ENCODE measurements at places on chromosomes 7 and 10. TPM values are rescaled to one million over a fixed set of nuclear protein-coding genes. Genes with fewer than 3 reads are reported as not detected.

The SLC13A4 gene
- total RNA-seq = 2.3 TPM

- no peak for DNase-seq
These were observed 222.1 kb downstream of the WDR37 start for GRCh38 chr10:1278306-1278705.

DNA sequence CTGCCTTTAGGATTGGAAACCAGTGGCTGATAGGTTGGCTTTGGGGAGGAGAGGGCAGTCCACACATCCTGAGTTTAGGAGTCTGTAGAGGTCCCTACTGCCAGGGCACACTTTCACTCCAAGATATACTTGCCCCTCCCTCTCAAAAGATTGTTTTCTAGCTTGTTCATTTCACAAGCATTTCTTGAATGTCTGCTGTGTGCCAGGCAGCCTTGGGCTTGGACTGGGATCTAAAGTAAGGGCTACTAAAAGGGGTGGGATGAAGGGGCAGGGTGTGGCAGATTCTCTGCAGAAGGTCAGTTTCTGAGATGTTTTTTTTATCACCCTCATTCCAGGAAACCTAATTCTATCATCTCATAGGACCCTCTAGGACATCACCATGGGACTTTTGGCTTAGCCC, 272.4 kb downstream of the SKAP2 start:
- DNase-seq = no peak

GRCh38 chr7:25559581-25560367, 331.5 kb upstream of the NPVF start:
- DNase-seq = no peak

DNA sequence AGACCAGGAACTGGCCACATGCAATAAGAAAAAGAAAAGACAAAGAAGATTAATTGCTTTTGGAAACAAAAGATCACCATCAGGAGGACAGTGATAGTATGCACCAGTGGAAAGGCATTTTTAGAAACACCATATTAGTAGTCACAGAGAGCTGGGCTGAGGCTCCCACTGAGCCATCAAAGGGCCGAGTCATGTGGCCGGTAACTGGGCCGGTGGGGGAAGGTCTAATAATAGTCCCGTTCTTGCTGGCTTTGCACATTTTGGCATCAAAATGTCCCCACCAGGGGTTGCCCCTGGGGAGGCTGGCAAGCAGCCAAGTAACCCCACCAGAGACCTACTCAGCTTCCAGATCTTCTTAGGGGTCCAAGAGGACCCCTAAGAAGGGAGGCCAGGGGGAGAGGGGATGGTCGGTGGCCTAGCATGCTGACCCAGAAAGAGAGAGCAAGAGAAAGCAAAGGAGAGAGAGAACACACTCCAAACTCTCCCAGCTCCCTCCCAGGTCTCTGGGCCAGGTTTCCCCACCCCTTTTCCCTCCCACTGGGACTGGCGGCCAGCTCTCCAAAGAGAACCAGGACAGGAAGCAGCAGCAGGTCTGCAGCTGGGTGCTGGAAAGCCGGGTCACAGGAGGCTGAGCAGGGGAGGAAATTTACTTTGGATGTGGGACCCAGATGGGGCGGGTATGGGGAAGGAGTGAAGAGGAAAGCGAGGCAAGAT, 70.2 kb upstream of the FGFR2 start:
- peak; percentile 92 for DNase-seq

- DNase-seq = no peak
These were observed 90.5 kb upstream of the WAC start for GRCh38 chr10:28442403-28442802.

GRCh38 chr7:34041707-34042106, 136.4 kb downstream of the BMPER start:
- DNase-seq = no peak

DNA sequence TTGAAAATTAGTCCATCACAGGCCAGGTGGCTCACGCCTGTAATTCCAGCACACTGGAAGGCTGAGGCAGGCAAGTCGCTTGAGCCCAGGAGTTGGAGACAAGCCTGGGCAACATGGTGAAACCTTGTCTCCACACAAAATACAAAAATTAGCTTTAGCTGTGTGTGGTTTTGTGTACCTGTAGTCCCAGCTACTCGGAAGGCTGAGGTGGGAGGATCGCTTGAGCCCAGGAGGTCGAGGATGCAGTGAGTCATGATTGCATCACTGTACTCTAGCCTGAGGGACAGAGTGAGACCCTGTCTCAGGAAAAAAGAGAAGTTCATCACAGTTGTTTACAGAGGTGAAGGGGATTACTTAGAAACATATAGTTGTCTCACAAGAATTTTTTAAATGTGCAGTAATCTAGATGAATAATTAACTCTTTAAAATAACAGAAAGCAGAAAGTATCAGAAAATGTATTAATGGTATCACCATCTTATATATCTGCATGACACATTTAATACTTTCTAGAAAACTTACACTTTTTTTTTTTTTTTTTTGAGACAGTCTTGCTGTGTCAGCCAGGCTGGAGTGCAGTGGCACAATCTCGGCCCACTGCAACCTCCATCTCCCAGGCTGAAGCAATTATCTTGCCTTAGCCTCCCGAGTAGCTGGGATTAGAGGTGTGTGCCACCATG, 8.9 kb downstream of the LCOR start:
- no peak for DNase-seq

The PRKG1 gene
- total RNA-seq = 1.3 TPM

DNA sequence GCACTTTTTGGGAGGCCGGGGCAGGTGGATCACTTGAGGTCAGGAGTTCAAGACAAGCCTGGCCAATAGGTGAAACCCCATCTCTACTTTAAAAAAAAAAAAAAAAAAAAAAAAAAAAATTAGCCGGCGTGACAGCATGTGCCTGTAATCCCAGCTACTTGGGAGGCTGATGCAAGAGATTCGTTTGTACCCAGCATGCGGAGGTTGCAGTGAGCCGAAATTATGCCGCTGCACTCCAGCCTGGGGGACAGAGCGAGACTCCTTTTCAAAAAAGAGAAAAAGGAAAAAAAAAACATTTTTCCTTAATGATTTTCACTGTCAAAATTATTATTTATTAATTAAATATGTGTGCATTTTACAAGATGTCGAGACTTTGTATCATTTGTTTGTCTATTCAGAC, 253.6 kb downstream of the CNTNAP2 start:
- DNase-seq = no peak

DNA sequence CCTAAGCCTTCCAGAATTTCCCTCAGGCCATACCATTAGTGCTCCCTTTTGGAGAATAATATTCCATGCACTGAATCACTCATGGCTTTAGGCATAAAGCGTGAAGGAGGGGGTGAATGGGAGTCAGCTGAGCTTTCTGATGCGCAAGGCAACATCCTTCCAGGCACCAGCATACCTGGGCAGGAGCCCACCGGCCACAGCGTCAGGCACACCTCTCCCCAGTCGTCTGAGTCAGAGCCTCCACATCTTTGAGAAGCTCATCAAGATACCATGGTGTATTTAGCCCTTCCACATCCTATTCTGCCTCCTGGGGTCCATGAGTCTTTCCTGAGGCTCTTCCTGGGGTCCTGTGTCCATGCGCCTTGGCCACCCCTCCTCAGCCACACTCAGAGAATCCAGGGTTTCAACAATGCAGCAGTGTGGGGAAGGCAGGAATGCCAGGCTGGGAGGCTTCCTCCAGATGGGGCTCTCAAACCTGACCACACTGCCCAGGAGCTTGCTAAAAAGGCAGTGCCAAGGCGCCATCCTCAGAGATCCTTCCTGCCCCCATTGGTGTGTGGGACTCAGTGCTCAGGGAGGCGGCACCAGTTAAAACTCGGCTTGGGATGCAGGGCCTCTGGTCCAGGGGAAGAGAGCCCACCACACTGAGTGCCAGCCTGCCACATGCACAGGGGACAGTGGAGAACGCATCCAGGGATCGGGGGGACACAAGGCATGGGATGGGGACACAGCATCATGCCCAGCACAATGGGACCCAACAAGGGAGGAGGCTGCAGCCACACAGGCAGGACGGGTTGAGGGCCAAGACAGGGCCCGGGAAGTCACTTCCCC, 31.6 kb downstream of the RASGEF1A start:
- DNase-seq = peak; percentile 35

The TCF7L2 gene
- 87.7 TPM for total RNA-seq

GRCh38 chr7:11959121-11959520, 127.1 kb upstream of the THSD7A start:
- no peak for DNase-seq

DNA sequence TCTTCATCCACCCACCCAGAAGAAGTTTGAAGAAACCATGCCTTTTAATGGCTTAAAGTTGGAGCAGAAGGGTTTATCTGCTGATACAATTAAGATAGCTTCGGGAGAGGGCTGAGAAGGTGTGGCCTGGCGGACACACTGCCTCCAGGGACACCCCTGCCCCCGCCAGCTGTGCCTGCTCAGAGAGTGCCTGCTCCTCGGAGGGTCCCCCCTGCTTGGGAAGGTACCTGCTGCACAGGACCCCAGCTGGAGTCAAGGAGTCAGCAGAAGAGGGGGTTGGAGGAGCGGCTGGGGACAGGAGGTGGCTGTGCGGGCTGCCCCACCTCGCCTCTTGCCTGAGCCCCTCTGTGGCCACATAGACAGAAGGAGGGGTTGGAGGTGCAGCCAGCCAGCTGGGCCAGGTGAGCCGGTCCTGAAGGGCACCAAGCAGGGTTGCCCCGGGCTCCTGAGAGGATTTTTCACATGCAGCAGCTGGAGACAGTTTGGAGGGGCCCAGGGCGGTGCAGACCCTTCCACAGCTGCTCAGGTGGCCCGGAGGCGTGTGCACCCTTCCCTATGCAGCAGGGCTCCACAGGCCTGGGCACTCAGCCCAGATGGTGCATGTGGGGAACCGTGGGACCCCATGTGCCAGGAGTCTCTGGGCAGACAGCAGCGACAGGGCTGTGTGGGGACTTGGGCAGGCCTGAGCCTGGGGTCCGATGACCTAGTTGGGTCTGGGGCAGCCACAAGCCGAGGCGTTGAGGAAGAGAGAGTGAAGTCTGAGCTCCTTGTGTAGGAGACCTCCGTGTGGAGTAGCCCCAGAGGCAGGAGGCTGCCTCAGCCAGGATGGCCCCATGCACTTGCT, 118.9 kb downstream of the INPP5A start:
- no peak for DNase-seq

DNA sequence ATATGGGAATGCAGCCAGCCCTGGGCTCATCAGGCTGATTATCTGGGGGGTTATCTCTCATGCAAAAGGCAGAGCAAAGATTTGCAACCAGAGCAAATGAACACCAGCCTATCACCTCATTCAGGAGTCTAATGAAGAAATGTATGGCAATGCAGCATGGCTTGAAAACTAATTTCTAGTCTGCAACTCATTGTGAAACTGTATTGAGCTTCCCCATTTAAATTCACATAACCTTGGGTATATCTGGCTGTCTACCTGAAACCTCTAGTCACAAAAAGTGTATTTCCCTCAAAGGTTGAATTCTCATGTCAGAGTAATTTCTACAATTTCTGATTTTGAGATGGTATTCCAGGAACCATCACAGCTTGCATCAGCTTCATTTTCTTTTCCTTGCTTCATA, 240.0 kb downstream of the SDHAF3 start:
- DNase-seq = no peak

The EXOC6 gene
- total RNA-seq = 13.1 TPM

The ANKRD61 gene
- not detected for total RNA-seq

All from endodermal cell (in vitro differentiated cells).